ENCODE measurements at places on chromosomes 2 and 18. TPM values are rescaled to one million over a fixed set of nuclear protein-coding genes. Genes with fewer than 3 reads are reported as not detected.

The UGT1A3 gene
- total RNA-seq, result not detected

The CCL20 gene
- total RNA-seq, result not detected

The ZFP36L2 gene
- 48.5 TPM for total RNA-seq

The KRTCAP3 gene
- 0.63 TPM for total RNA-seq

The TMEM37 gene
- total RNA-seq, result 2.4 TPM

GRCh38 chr18:13494871-13495445 lies 231.4 kb downstream of the FAM210A start:
- H3K27me3 ChIP-seq, result no peaks in the 10 kb centered on the region
- H3K4me1 ChIP-seq, result peaks cover 6% of the 10 kb centered on the region
- peaks cover 5% of the 10 kb centered on the region for H3K36me3 ChIP-seq
- H3K4me3 ChIP-seq, result no peak overlapping the region

DNA sequence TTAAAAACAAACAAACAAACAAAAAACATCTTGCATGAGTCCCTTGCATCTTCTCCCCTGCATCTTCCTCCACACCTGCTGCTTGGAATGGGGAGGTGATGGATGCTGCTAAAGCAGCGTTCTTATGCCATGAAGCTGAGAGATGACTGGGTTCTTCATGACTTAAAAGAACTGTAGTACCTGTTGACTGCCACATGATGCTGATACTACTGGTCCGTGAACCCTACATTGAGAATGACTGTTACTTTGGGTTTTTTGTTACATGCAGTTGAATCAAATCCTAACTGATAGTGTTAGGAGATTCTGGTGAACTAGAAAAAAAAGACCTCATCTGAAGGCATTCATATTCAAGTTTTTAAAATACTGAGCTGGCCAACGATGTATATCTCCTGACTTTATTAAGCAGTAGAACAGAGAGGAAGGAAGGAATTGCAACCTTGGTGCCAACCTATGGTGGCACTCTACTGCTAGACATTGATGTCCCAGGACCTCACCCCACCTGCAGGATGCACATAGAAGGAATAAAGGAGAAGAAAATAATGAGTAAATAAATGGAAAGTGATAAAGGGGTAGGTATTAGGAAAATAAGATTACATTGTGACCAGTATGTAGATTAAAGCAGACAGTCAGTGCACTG lies 63.2 kb upstream of the SPAG16 start:
- no peak overlapping the region for H3K27ac ChIP-seq
- H3K4me1 ChIP-seq, result no peaks in the 10 kb centered on the region
- H3K4me3 ChIP-seq, result no peak overlapping the region

- peaks cover 25% of the 10 kb centered on the region for H3K4me1 ChIP-seq
- H3K4me3 ChIP-seq, result no peak overlapping the region
- no peak overlapping the region for H3K27ac ChIP-seq
- peaks cover 42% of the 10 kb centered on the region for H3K36me3 ChIP-seq
- H3K27me3 ChIP-seq, result no peaks in the 10 kb centered on the region
Observed at GRCh38 chr2:241153616-241154015, 3.3 kb downstream of the PPP1R7 start.

GRCh38 chr18:63002803-63003445 lies 287.6 kb downstream of the PHLPP1 start:
- H3K4me3 ChIP-seq, result no peak overlapping the region
- H3K4me1 ChIP-seq, result peaks cover 10% of the 10 kb centered on the region
- no peaks in the 10 kb centered on the region for H3K36me3 ChIP-seq
- H3K27ac ChIP-seq, result no peak overlapping the region

DNA sequence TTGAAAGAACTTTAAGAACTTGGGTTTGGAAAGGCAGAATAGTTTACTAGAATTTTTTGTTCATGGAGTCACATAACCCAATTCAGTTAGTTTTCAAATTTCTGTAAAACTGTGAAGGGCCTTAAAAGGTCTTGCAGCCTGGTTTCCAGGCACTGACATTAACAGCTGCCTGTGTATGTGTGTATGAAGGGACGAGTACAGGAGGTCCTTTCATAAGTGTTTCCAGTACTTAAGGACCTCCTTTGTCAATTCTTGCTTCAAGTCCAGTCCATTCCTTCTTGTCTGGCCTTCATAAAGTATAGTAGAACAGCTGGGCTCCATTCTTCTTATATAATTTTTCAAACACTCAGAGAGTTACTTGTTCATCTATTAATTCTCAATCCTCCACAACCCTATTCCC lies 136.5 kb downstream of the NR4A2 start:
- no peak overlapping the region for H3K4me3 ChIP-seq
- DNase-seq, result no peak
- H3K36me3 ChIP-seq, result no peaks in the 10 kb centered on the region
- H3K27ac ChIP-seq, result no peak overlapping the region
- H3K4me1 ChIP-seq, result no peaks in the 10 kb centered on the region
- H3K27me3 ChIP-seq, result no peaks in the 10 kb centered on the region

DNA sequence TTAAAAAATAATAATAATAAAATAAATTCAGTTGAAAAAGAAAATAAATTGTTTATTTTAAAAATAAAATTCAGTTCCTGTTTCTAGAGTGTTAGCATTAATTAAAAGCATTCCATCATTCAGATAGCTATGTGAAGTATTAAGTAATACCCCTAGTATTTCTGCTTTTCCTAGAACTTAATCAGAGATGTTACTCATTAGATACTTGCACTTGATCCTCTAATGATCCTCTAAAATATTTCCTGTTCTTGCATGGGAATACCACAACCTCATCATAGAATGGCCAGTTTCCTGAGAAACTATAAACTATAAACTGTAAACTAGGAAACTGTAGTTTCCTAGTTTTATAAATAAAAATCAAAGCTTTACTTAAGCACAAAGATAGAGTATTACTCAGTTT lies 11.1 kb upstream of the CNNM3 start:
- no peak for DNase-seq
- H3K36me3 ChIP-seq, result peaks cover 37% of the 10 kb centered on the region
- no peak overlapping the region for H3K4me3 ChIP-seq
- H3K27ac ChIP-seq, result no peak overlapping the region

- H3K27ac ChIP-seq, result no peak overlapping the region
- peaks cover 26% of the 10 kb centered on the region for H3K4me1 ChIP-seq
- no peaks in the 10 kb centered on the region for H3K36me3 ChIP-seq
- no peak overlapping the region for H3K4me3 ChIP-seq
- no peaks in the 10 kb centered on the region for H3K27me3 ChIP-seq
- DNase-seq, result no peak
Observed at GRCh38 chr2:9971105-9971818, 19.8 kb downstream of the GRHL1 start.

Measured in left ventricle myocardium inferior (tissue), 1 donor.